Spinal cord (tissue), 10 donors: ENCODE measurements at places on chromosomes 13 and 19. TPM values are rescaled to one million over a fixed set of nuclear protein-coding genes. Genes with fewer than 3 reads are reported as not detected.

DCT gene
- 2.0 TPM for total RNA-seq

VSTM2B gene
- 7.2 TPM for total RNA-seq

KRI1 gene
- total RNA-seq, result 13.1 TPM

ATP4A gene
- not detected for total RNA-seq

ZSWIM4 gene
- total RNA-seq, result 4.0 TPM

RUBCNL gene
- 5.6 TPM for total RNA-seq

PSG2 gene
- total RNA-seq, result 0.44 TPM

MEIS3 gene
- total RNA-seq, result 48.1 TPM

ATCAY gene
- total RNA-seq, result 48.9 TPM

TNNI3 gene
- 3.4 TPM for total RNA-seq
